ENCODE measurements at places on chromosomes 7 and 10.
A peak's percentile ranks its signal among the peaks of the same experiment; 100 is the strongest.

DNA sequence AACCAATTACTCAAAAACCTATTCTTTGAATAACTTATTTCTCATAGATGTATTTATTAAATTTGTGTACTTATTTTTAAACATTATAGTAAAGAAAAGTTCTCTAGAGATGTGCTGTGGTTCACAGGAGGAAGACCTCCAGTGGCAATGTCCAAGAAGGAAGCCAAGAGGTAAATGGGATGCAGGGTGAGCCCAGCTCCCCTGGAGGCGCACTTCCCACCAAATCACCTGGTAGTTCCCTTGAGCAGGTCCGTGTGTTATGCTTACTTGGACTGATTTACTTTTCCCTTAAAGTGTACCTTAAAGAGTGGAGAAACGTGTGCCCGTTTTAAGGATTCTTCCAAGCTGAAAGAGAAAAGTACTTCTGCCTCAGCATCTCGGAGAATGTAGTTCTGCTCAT lies 55.3 kb downstream of the PAXIP1 start:
- DNase-seq: no peak

DNA sequence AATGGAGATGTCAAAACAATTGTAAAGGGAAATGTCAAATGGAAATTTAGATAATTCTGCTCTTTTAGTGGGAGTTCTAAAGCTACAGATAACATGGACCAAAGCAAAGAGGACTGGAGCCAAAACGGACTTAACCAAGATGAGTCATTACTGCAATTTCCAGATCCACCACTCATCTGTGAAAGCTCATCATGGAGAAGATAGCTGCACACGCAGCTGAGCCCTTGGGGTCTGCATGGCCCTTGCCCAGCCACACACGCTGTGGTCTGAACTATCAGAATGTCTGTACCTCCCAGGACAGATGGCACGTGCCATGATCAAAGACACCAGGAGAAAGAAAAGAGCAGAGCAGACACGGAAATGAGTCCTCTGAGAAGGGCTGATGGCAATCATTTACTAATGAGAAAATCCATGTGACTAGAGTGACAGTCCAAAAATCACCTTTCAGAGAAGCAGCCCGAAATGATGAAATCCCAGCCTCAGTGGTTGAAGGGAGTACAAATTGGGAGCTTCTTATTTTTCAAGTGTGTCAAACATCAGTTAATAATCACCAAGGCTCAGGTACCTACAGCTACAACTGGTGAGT lies 177.9 kb upstream of the MGMT start:
- DNase-seq: peak; percentile 2

GRCh38 chr10:10849306-10849705 lies 168.4 kb upstream of the CELF2 start:
- DNase-seq: no peak

- DNase-seq: no peak
These were observed 64.6 kb downstream of the OGDH start for GRCh38 chr7:44671069-44671468.

- no peak for DNase-seq
These were observed 138.2 kb upstream of the MKLN1 start for GRCh38 chr7:131189488-131189887.

DNA sequence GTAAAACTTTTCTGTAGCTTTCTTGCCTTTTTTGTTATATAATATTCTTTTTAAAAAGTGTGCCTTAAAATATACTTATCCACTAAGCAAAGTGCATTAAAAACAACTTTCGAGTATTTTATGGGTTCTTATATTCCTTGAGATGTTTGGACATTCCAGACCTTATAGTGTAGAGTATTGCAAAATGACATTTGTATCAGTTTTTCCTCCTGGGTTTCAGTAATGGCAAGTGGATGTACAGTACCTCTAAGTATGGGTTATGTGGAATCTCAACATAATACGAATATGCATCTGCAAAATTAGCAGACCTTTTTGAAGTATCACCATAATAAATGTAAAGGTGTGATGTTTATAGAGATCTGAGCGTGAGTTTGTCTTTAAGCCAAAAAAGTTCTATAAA lies 2.7 kb downstream of the CDK13 start:
- peak; percentile 37 for DNase-seq

GRCh38 chr7:12370249-12370648 lies 33.4 kb downstream of the VWDE start:
- no peak for DNase-seq

GRCh38 chr7:130950741-130951140 lies 216.7 kb upstream of the KLF14 start:
- no peak for DNase-seq

DNA sequence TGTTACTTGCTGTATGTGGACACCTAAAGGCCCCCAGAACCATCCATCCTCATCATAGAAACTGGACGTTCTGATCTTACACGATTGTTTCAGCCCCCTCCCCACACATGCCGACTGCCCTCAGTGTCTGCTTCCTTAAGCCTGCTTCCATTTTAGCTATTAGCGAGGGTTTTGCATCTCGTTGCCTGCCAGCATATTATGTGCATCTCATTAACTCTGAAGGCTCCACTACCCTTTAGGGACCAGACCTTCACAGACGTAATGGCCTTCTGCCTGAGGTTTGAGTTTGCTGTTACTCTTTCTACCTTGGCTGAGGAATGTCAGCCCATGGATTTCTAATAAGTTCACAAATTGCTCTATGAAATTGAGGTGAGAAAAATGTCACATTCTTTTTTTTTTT lies 53.9 kb upstream of the LRGUK start:
- no peak for DNase-seq

DNA sequence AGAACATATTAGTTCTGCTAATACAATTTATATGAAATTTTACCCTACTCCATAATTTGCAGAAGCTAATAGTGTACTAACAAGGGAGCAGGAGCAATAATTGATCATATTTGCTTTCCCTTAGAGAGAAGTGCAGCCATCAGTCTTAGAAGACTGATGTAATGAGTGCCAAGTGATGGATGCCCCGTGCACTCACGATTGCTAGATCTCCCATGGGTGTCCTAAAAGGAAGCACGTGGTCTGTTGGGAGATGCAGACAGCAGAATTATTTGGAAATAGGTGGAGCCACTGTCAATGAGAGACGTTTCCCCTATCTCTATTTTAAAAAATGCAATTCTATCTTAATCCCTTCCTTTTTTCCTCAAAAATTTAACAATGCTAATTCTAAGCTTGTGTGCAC lies 772.2 kb upstream of the C7orf33 start:
- no peak for DNase-seq

Measured in fibroblast of the aortic adventitia (primary cell).